Endothelial cell of coronary artery (primary cell): ENCODE measurements at places on chromosomes 4 and X. TPM values are rescaled to one million over a fixed set of nuclear protein-coding genes. Genes with fewer than 3 reads are reported as not detected.

SPIN3 gene
- 4.3 and 6.3 TPM in 2 replicates for total RNA-seq

CEP135 gene
- 8.9 and 9.0 TPM in 2 replicates for total RNA-seq

TBX22 gene
- total RNA-seq = not detected in 2 replicates

FGF2 gene
- 8.1 and 36.0 TPM in 2 replicates for total RNA-seq

DDX53 gene
- total RNA-seq = not detected in 2 replicates

FAM53A gene
- total RNA-seq = 1.3 and 1.4 TPM in 2 replicates

ZNF595 gene
- total RNA-seq = 8.4 and 10.5 TPM in 2 replicates

MAGEB17 gene
- total RNA-seq = 0.19 TPM in 1 of 2 replicates, not detected in the other

BANK1 gene
- under 0.01 and 0.28 TPM in 2 replicates for total RNA-seq

XAGE1A gene
- not detected in 2 replicates for total RNA-seq

SNCA gene
- 56.8 and 63.3 TPM in 2 replicates for total RNA-seq

STARD8 gene
- 6.1 and 7.8 TPM in 2 replicates for total RNA-seq

PAK3 gene
- 0.72 and 0.94 TPM in 2 replicates for total RNA-seq

C4orf51 gene
- not detected in 2 replicates for total RNA-seq

POF1B gene
- not detected in 2 replicates for total RNA-seq

TRO gene
- total RNA-seq = 2.2 and 2.6 TPM in 2 replicates

HPGDS gene
- total RNA-seq = not detected in 2 replicates

SH2D1A gene
- total RNA-seq = not detected in 2 replicates

PLP1 gene
- not detected in 2 replicates for total RNA-seq

BEX5 gene
- 1.7 and 3.9 TPM in 2 replicates for total RNA-seq

SH3RF1 gene
- 11.3 and 17.4 TPM in 2 replicates for total RNA-seq

NWD2 gene
- total RNA-seq = not detected in 2 replicates

PDE6B gene
- total RNA-seq = 1.7 and 3.2 TPM in 2 replicates

USP53 gene
- 43.1 and 51.4 TPM in 2 replicates for total RNA-seq

ANOS1 gene
- total RNA-seq = 0.28 and 0.54 TPM in 2 replicates

NAP1L2 gene
- 0.63 and 0.85 TPM in 2 replicates for total RNA-seq

GAB3 gene
- 2.6 and 5.2 TPM in 2 replicates for total RNA-seq

ABCG2 gene
- 1.7 and 14.0 TPM in 2 replicates for total RNA-seq

C4orf50 gene
- total RNA-seq = not detected in 2 replicates

RBM47 gene
- 0.09 TPM in 1 of 2 replicates, not detected in the other for total RNA-seq

RNF4 gene
- total RNA-seq = 44.1 and 54.0 TPM in 2 replicates

NR0B1 gene
- not detected in 2 replicates for total RNA-seq

DCLK2 gene
- 1.8 and 2.2 TPM in 2 replicates for total RNA-seq

FMR1 gene
- total RNA-seq = 36.4 and 39.2 TPM in 2 replicates

NAA11 gene
- total RNA-seq = not detected in 2 replicates

NKX6-1 gene
- total RNA-seq = not detected in 2 replicates

PF4V1 gene
- not detected in 2 replicates for total RNA-seq

GLOD5 gene
- not detected in 2 replicates for total RNA-seq

SSX4 gene
- not detected in 2 replicates for total RNA-seq

GAGE2A gene
- total RNA-seq = not detected in 2 replicates

PWWP3B gene
- not detected in 2 replicates for total RNA-seq

ASB12 gene
- total RNA-seq = 0.09 TPM in 1 of 2 replicates, not detected in the other

TBC1D8B gene
- 3.3 and 6.4 TPM in 2 replicates for total RNA-seq

TMEM31 gene
- not detected in 2 replicates for total RNA-seq

ADH6 gene
- not detected in 2 replicates for total RNA-seq

PAGE1 gene
- not detected in 2 replicates for total RNA-seq

FAAH2 gene
- total RNA-seq = 0.09 and 0.19 TPM in 2 replicates

RTL9 gene
- total RNA-seq = not detected in 2 replicates

SPANXA1 gene
- total RNA-seq = not detected in 2 replicates

GPR50 gene
- not detected in 2 replicates for total RNA-seq

ARHGAP4 gene
- total RNA-seq = 26.4 and 50.0 TPM in 2 replicates
